ENCODE measurements at places on chromosomes 1 and 21.

DNA sequence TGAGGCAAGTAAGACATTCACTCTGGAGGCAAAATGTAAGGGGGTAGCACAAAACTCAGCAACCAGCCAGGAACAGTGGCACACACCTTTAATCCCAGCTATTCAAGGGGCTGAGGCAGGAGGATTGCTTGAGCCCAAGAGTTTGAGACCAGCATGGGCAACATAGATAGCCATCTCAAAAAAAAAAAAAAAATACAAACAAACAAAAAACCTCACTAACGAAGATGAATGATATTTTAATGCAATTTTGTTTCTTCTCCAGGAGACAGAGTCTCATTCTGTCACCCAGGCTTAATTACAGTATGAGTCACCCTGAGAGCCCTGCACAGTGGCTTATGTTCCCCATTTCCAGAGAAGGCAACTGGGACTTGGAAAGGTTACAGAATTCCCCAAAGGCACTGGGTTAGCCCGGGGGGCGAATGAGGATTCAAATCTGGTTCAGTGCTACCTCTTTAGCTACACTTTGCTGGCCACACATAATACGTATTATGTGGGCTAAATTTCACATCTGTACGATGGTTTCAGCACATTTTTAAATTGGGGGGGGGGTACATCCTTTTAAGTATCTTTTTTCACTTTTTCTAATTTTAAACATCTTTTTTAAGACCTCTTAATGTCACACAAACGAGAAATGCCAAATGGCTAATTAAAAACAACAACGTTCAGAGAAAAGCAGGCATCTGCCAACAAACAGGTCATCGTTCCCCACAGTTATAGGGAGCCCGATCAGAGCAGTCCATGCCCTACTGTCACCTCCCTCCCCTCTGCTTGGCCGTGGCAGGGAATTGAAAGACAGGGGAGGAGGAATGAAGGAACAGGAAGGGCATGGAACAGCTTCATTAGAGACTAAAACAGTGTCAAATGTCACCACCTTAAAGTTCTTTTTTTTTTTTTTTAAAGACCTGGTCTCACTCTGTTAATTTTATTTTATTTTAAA, 3.5 kb downstream of the CELA2A start:
- DNase-seq: no peak
- no peaks in the 10 kb centered on the region for H3K36me3 ChIP-seq
- H3K27ac ChIP-seq: no peak overlapping the region
- peaks cover 10% of the 10 kb centered on the region for H3K4me1 ChIP-seq

DNA sequence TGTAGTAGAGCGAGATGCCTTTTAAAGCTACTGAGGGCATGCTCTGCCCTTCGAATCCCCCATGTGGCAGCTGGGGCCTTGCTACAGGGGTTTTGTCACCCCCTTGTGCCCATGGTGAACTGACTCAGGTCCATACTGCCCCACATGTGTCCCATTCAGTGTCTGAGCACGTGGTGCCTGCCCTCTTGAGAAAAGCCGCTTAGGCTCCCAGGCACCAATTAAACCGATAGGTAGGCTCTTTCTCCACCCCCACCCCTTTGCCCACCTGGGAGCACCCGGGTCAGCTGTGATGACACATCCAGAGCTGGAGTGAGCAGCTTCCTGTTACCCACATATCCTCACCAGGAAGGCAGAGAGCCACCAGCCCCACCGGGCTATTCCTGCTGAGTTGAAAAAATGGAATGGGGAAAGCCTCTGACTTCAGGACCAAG, 30.5 kb downstream of the TMCC2 start:
- no peak overlapping the region for H3K27ac ChIP-seq
- no peaks in the 10 kb centered on the region for H3K27me3 ChIP-seq
- H3K4me3 ChIP-seq: no peak overlapping the region
- H3K4me1 ChIP-seq: peaks cover 37% of the 10 kb centered on the region

DNA sequence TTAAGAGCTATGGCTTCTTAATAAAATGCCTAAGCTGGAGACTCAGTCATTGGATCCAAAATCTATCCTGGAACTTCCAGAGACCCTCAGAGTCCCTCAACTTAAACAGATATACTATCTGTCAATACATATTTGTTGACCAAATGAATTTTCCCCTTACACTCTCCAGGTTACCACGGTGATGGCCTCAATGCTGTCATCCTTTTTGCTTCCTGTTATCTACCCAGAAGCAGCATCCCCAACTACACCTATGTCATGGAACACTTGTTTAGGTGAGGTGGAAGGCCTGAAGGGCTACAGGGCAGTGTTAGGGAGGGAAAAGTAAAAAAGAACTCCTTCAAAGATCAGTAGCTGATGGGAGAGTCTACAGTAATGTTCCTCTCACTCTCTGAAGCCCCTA, 4.4 kb upstream of the C1orf56 start:
- no peaks in the 10 kb centered on the region for H3K27me3 ChIP-seq
- H3K4me1 ChIP-seq: peaks cover 7% of the 10 kb centered on the region
- no peaks in the 10 kb centered on the region for H3K36me3 ChIP-seq
- no peak for DNase-seq
- no peak overlapping the region for H3K27ac ChIP-seq

DNA sequence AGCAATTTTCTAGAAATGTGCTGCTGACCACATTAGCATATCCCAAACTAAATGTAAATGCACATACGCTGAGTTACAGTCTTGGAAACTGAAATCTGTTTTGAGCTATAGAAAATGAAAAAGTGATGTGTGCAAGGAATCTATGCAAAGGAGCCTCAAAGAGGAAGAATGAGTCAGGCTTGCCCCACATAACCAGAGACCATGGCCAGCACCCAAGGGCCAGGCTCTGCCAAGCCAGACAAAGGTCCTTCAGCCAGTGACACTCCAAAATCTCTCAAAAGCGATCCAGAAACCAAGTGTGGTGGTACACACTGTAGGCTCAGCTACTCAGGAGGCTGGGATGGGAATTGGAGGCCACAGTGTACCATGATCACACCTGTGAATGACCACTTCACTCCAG, 195.2 kb downstream of the TOMM20 start:
- no peaks in the 10 kb centered on the region for H3K27me3 ChIP-seq
- H3K36me3 ChIP-seq: no peaks in the 10 kb centered on the region
- DNase-seq: no peak
- H3K4me3 ChIP-seq: no peak overlapping the region
- H3K27ac ChIP-seq: no peak overlapping the region
- H3K4me1 ChIP-seq: peaks cover 12% of the 10 kb centered on the region

DNA sequence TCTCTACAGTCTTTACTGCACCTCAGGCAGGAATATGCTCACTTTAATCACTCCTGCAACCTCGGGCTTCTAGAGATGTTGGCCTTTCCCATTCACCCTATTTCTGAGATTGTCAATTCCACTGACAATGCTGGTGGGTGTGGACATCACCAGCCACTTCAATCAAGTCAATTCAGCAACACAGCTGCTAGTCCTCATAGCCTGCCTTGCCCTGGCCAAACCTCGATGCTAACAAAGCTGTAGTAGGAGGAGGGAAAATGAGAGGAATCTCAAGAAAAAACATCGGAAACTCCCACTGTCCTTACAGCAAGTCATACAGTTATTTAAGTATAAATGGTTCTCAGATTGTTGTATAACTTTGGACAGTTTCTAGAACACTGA, 155.0 kb downstream of the KCNH1 start:
- H3K4me1 ChIP-seq: no peaks in the 10 kb centered on the region
- no peak overlapping the region for H3K4me3 ChIP-seq
- no peak overlapping the region for H3K27ac ChIP-seq
- DNase-seq: no peak
- H3K36me3 ChIP-seq: no peaks in the 10 kb centered on the region

DNA sequence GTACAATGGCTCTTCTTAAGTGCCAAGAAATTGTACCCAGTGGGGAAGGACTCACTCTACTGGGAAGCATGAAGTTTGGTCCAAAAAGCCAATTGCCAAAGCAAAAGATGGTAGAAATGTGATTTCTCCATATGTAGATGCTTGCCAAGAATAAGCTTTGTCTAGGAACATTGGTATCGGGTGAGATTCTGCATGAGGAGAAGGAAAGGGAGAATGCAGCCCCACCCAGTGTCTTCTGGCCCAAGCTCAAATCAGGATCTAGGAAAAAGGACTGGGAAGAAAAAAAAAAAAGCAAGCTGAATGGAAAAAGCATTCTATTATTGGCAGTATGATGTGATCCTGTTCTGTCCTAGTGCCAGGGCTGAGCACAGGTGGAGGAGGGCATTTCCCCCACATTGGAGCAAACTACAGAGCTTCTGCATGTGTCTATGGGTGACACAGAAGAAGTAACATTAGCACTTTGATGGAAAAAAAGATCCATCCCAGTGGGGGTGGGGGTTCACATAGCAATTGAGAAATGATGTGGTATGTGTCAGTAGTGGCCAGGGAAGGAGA, 226.6 kb downstream of the KCNH1 start:
- DNase-seq: no peak
- H3K36me3 ChIP-seq: no peaks in the 10 kb centered on the region
- H3K27me3 ChIP-seq: no peaks in the 10 kb centered on the region
- no peak overlapping the region for H3K4me3 ChIP-seq
- no peak overlapping the region for H3K27ac ChIP-seq
- H3K4me1 ChIP-seq: no peaks in the 10 kb centered on the region

GRCh38 chr1:228087771-228088251, 5.3 kb downstream of the ARF1 start:
- peaks cover 94% of the 10 kb centered on the region for H3K4me1 ChIP-seq
- peak overlapping the region; percentile 2 for H3K4me3 ChIP-seq
- no peaks in the 10 kb centered on the region for H3K27me3 ChIP-seq
- peak overlapping the region; percentile 36 for H3K27ac ChIP-seq

DNA sequence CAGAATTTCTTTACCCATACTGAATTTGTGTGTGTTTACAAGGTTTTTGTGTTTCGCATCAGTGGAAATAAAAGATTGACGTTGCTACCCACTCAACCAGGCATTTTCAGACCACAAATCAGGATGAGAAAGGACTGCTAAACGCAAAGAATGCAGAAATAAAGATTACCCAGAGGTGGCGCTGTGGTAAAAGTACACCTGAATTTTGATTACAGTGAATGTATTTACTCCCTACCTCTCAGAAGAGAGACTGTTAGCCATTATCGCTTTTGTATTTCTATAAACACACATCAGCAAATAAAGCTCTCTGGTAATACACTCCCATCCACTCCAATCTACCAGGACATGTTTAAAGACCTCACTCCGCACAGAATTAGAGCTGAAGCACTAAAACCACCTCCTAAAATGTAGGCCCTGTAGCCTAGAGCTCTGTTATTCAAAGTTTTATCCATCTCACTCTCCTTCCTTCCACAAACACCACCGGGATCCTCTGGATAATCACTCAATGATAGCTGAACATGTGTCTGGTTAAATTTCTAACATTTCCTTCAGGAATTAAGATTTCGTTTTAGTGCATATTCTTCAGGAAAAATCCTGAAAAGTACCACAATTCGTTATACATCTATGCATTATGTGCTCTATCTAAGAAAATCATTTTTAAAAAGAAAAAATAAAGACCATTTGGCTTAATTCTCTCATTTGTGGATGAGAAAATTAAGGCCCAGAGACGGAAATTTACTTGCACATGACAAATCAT, 2.5 kb upstream of the LMO4 start:
- DNase-seq: no peak
- H3K36me3 ChIP-seq: no peaks in the 10 kb centered on the region
- H3K4me1 ChIP-seq: peaks cover 17% of the 10 kb centered on the region
- no peaks in the 10 kb centered on the region for H3K27me3 ChIP-seq

DNA sequence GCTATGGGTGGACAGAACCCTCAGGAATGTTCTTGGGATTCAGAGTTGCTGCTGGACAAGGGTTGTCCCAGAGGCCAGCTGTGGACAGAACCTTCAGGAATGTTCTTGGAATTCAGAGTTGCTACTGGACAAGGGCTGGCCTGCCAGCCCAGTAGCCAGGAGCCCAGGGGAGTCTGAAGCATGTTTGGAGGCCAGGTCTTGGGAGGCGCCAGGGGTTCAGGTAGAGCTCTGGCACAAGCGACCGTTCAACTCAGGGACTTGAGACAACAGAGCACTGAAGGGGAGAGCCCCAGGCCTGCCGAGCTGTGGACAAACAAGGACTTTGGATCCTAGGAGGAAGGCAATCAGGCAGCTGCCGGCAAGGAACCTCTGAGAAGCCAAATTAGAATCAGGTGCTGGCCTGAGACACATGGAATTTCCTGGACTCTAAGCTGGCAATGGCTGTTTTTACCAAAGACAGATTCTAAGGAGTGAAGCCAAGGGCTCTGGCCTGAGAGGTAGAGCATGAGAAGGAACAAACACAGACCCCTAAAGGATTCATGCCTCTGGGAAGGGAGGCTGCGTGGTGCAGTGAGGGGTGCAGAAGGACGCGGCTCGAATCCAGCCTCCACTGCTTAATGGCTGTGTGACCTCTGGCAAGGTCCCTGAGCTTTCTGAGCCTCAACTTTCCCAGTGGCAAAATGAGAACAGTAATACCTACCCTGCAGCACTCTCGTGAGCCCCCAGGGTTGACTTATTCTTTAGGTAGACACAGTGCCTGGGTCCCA, 13.4 kb downstream of the PLA2G5 start:
- H3K27ac ChIP-seq: no peak overlapping the region
- no peaks in the 10 kb centered on the region for H3K27me3 ChIP-seq
- no peak overlapping the region for H3K4me3 ChIP-seq

DNA sequence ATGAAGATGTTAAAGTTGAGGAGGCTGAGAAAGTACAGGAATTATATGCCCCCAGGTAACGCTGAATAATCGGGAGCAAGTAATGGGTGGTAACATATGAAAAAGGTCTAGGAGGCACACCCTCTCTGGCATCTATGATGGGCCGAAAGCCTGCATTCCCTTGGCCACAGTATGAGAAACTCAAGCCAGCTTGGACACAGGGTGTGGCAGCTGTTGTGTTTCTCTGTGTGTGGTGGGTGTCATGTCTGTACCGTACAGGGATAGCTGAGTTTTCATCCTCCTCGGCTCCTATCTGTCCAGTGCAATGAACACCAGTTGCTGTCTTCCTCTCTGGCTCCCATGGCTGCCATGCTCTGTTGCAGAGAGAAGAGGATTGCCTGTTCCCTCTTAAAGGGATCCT, 32.9 kb downstream of the NBPF3 start:
- no peaks in the 10 kb centered on the region for H3K27me3 ChIP-seq
- DNase-seq: peak; percentile 68
- H3K36me3 ChIP-seq: peaks cover 24% of the 10 kb centered on the region
- H3K27ac ChIP-seq: no peak overlapping the region
- no peaks in the 10 kb centered on the region for H3K4me1 ChIP-seq

DNA sequence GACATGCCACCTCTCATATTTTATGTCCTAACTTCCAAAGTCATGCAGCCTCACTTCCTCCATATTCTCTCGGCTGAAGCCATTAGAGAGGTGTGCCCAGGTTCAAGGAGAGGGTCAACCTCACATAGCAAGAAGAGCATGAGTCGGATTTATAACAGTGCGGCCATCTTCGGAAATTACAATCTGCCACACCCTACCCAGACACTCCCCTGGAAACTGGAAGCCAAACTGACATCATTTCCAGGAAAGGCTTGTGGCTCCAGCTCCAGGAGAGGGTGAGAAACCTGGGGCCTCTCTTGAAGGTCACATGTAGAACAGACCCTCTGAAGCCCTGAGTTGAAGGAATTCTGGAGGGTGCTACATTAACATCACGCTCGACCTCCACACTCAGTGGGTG, 73.5 kb downstream of the RRAGC start:
- peaks cover 26% of the 10 kb centered on the region for H3K27me3 ChIP-seq
- H3K27ac ChIP-seq: no peak overlapping the region
- H3K36me3 ChIP-seq: no peaks in the 10 kb centered on the region
- H3K4me3 ChIP-seq: no peak overlapping the region

GRCh38 chr21:29639366-29640079, 300.3 kb downstream of the GRIK1 start:
- no peaks in the 10 kb centered on the region for H3K27me3 ChIP-seq
- no peak overlapping the region for H3K27ac ChIP-seq
- no peak overlapping the region for H3K4me3 ChIP-seq
- no peaks in the 10 kb centered on the region for H3K36me3 ChIP-seq
- H3K4me1 ChIP-seq: no peaks in the 10 kb centered on the region

Measured in esophagus muscularis mucosa (tissue), 4 donors.